ENCODE measurements at places on chromosomes 4 and X.

- DNase-seq, result no peak
Measured at GRCh38 chr4:79678472-79679202, 270.6 kb upstream of the GK2 start.

- DNase-seq, result no peak
Measured at GRCh38 chr4:127055357-127055756, 577.4 kb upstream of the INTU start.

GRCh38 chr4:77500801-77501200, 104.8 kb upstream of the CXCL13 start:
- no peak for DNase-seq

- DNase-seq, result no peak
Measured at GRCh38 chrX:150848914-150849365, 49.5 kb downstream of the CD99L2 start.

DNA sequence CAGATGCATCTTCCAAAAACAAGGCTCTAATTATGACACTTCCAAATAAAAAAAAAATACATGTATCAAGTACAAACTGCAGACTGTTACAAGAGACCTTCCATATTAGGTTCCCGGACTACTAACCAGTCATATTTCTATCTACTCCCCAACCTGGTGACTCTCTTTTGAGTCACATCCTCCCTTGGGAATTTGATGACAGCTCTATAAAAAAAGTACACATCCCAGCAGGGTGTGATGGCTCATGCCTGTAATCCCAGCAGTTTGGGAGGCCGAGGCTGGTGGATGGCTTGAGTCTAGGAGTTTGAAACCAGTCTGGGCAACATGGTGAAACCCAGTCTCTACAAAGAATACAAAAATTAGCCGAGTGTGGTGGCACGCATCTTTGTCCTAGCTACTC, 14.9 kb downstream of the RPGR start:
- no peak for DNase-seq

GRCh38 chr4:146029939-146030710, 91.5 kb upstream of the ZNF827 start:
- DNase-seq, result no peak

DNA sequence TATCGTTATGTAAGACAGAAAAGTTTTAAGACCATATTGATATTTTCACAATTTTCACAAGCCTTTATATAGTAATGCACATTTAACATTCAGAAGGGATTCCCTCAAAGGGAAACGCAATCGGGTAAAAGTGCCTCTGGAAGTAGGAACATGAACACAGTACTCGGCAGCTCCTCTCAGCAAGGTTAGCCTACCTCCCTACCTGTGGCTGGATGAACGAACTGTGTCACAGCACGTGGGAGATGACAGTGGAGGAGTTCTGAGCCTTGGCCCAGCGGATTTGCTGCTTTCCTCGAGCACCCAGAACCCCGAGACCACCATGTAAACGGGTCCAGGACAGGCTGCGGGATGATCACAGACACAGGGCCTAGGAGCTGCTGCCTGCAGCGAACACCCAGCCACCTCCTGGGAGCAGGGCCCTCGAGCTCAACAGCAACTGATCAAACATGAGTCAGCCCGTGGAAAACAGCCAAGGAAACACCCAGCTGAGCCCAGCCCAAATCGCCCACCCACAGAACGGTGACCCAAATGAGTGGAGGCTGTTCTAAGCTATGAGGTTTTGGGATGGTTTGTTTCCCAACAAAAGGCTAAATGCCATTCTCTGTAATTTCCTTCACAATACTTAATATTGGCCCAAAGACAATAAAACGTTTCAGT, 30.4 kb downstream of the FAT1 start:
- no peak for DNase-seq

DNA sequence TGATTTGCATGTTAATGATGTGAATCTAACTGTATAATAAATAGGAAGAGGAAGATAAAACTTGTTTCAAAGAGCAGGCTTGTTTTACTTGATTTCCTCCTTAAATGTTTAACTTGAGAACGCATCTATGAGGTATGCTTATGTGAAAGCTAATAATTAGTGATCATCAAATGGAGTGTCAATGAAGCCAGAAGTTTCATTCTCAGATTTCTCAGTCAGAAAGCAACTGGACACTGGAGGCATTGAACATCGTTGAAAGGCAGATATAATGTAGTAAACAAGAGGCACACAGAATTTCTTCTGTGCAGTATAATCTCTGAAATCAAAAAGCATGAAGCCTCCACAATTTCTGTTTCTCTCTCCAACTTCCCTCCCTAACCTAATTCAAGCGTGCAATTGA, 672.9 kb downstream of the ADGRL3 start:
- DNase-seq, result no peak

Measured in cortex of kidney (tissue), 1 donor.